Stimulated activated naive CD4-positive, alpha-beta T cell treated with Interleukin-2 at 50 U/mL for 16 hours (primary cell): ENCODE measurements at places on chromosomes 2 and 18.

DNA sequence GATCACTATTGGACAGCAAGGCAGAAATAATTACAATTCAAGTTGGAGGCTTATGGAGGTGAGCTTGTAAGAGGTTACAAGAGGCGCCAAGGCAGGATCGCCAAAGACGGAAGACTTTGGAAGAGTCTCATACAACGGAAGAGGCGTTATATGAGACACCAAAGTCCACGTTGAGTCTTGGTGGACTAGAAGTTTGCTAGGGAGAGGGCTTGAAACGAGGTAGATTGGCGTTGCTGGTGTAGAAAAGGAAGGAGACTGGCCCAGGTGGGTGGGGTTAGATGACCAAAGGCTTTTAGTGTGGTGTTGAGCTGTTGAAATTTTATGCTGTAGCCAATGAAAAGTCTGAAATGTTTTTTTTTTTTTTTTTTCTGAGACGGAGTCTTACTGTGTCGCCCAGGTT lies 1.4 kb downstream of the MSH2 start:
- no peak for DNase-seq

DNA sequence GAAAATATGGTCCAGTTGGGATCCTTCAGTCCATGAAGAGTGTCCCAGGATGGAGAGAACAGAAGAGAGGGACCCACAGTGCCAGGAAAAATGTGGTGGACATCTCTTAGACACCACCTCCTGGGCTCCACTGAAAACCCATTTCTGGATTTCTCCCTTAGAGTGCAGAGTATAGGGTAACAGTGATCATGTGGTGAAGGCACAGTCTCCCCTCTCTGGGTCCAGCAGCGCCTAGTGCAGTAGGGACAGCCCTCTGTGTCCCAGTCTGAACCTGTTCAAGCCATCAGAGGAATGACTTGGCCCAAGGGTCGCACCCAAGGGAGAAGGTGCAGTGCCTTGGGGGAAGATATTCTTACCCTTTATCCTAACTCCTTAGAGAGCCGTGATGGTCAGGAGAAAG lies 30.1 kb downstream of the TET3 start:
- DNase-seq: no peak

- DNase-seq: no peak
Measured at GRCh38 chr2:129798301-129798581, 181.2 kb upstream of the RAB6C start.

- no peak for DNase-seq
Measured at GRCh38 chr18:55775972-55776371, 188.0 kb upstream of the TCF4 start.

GRCh38 chr18:49446481-49446880 lies 14.0 kb downstream of the DYM start:
- DNase-seq: no peak
